ENCODE measurements at places on chromosomes 3 and 15. TPM values are rescaled to one million over a fixed set of nuclear protein-coding genes. Genes with fewer than 3 reads are reported as not detected.

DNA sequence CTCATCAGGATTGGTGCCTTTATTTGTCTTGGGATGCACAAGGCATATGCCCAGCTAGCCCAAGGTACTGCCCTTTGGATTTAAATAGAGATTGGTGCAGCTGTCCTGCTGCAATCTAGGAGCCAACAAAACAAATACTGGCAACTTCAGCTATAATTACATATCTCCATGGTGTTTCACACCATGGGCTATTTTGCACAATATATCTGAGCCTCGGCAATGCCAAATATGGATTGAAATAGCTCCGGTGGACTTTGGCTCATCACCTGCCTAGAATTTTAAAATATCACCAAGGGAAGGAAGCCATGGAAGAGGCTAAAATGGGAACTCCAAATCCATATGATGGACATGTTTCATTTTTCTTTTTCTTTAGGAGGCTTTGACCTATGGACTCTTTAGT is 367.8 kb upstream of the UMPS start:
- no peak for DNase-seq
- H3K27me3 ChIP-seq, result no peaks in the 10 kb centered on the region
- H3K36me3 ChIP-seq, result no peaks in the 10 kb centered on the region
- no peaks in the 10 kb centered on the region for H3K4me1 ChIP-seq
- no peak overlapping the region for H3K4me3 ChIP-seq

DNA sequence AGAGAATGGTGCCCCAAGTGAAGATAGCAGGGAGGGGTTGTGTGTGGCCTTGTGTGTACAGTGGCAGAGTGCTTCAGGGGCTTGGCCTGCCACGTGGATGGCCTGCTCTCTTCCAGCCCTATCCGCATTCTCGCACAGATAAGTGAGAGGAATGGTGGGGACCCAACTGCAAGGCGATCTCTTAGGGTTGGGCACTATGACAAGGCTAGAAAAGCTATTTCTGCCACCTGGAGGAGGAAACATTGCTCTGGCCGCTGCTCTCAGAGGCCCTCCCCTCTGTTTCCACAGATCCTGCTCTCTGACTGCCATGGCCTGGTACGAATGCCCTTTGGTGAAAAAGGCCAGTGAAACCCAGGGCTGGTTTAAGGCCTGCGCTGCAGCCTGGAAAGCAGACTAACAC is 20.6 kb downstream of the EEFSEC start:
- no peaks in the 10 kb centered on the region for H3K36me3 ChIP-seq
- no peak overlapping the region for H3K27ac ChIP-seq
- no peaks in the 10 kb centered on the region for H3K27me3 ChIP-seq
- no peak overlapping the region for H3K4me3 ChIP-seq

- H3K4me3 ChIP-seq, result peak overlapping the region; percentile 96
Observed at GRCh38 chr15:90101130-90101968, 919 bp downstream of the IDH2 start.

Gene CNTN4
- 5.7 TPM for total RNA-seq

- H3K4me1 ChIP-seq, result no peaks in the 10 kb centered on the region
- DNase-seq, result no peak
- no peaks in the 10 kb centered on the region for H3K36me3 ChIP-seq
Observed at GRCh38 chr15:83574345-83574744, 79.6 kb upstream of the ADAMTSL3 start.

Gene CD200R1
- total RNA-seq, result not detected

GRCh38 chr3:129937717-129938116 is 36.8 kb upstream of the TRH start:
- no peaks in the 10 kb centered on the region for H3K27me3 ChIP-seq
- no peaks in the 10 kb centered on the region for H3K36me3 ChIP-seq
- H3K4me3 ChIP-seq, result no peak overlapping the region
- no peak overlapping the region for H3K27ac ChIP-seq

GRCh38 chr3:50278880-50279224 is at the start of gene LSMEM2:
TSS of gene LSMEM2 (plus strand) at chr3:50279087. CDS start at chr3:50279114, 27 bp downstream.
- H3K36me3 ChIP-seq, result no peaks in the 10 kb centered on the region
- no peak within 1 kb of the TSS for H3K4me3 ChIP-seq
- no peak for DNase-seq
- H3K27me3 ChIP-seq, result no peaks in the 10 kb centered on the region

DNA sequence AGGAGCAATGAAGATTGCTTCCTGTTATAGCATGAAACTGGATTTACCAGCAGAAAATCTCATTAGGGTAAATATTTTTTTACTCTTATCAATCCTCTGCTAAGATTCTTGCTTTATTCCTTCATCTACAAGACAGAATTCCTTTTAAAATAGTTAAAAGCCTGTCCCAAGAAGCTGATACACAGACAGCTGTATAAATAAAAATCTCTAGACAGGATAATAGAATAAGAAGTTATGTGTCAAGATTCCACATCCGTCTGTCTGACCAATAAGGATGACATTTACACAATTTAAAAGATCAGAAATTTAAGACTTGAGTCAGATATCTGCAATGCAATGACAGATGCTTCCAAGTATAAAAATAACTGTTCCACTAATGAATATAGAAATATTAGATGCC is 57.6 kb downstream of the SSR3 start:
- H3K4me3 ChIP-seq, result no peak overlapping the region
- H3K27me3 ChIP-seq, result no peaks in the 10 kb centered on the region
- DNase-seq, result peak; percentile 74

GRCh38 chr3:78741066-78741645 is 1026.6 kb downstream of the ROBO1 start:
- DNase-seq, result no peak
- no peaks in the 10 kb centered on the region for H3K27me3 ChIP-seq
- peaks cover 42% of the 10 kb centered on the region for H3K4me1 ChIP-seq
- no peak overlapping the region for H3K4me3 ChIP-seq

- no peak overlapping the region for H3K27ac ChIP-seq
- no peaks in the 10 kb centered on the region for H3K4me1 ChIP-seq
- no peak overlapping the region for H3K4me3 ChIP-seq
- no peaks in the 10 kb centered on the region for H3K27me3 ChIP-seq
- DNase-seq, result no peak
Observed at GRCh38 chr3:134761213-134761612, 33.8 kb upstream of the EPHB1 start.

Gene FEZF2
- not detected for total RNA-seq

- no peaks in the 10 kb centered on the region for H3K36me3 ChIP-seq
- no peak for DNase-seq
- H3K27ac ChIP-seq, result no peak overlapping the region
- no peaks in the 10 kb centered on the region for H3K4me1 ChIP-seq
- H3K4me3 ChIP-seq, result no peak overlapping the region
Observed at GRCh38 chr3:128356822-128357221, 109.9 kb downstream of the DNAJB8 start.

DNA sequence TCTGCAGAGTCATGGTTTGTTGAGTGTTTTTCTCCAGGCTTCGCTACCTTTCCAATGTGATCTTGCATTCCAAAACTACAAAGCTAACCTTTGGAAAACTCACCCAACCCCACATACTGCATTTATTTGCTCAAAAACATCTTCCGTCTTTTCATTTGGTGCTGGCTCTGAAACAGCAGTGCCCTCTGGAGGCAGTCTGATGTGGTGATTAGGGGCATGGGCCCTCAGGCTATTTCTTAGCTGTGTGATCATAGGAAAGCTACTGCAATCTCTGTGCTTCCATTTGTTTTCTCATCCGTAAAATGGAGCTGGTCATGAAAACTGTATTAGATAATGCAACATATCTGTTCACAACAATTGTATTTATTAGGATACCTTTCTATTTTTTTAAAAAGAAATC is 47.0 kb downstream of the MTHFS start:
- H3K36me3 ChIP-seq, result no peaks in the 10 kb centered on the region
- H3K27me3 ChIP-seq, result no peaks in the 10 kb centered on the region
- no peak overlapping the region for H3K27ac ChIP-seq
- no peaks in the 10 kb centered on the region for H3K4me1 ChIP-seq
- DNase-seq, result peak; percentile 60

Gene WDR48
- total RNA-seq, result 19.2 TPM

GRCh38 chr3:161348796-161349400 is 22.4 kb downstream of the SPTSSB start:
- H3K27ac ChIP-seq, result no peak overlapping the region
- H3K27me3 ChIP-seq, result no peaks in the 10 kb centered on the region
- peak; percentile 24 for DNase-seq
- no peaks in the 10 kb centered on the region for H3K36me3 ChIP-seq
- no peak overlapping the region for H3K4me3 ChIP-seq
- no peaks in the 10 kb centered on the region for H3K4me1 ChIP-seq

DNA sequence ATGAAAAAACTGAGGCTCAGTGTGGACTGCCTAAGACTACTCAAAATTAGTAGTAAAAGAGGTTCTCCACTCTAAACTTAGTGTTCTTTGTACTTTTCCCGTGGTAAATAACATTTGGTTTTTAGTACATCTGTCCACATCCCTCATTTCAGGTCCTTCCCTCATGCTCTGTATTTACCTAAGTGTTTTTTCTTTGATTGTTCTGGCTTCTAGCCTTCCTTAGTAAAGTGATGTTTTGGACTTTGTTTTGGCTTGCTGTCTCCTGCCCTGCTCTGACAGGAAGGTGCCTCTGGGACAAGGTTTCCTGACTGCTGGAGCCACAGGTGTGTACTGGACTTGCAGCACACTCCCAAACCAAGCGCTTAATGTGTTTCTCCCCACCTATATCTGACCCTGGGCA is 29.9 kb upstream of the ALDH1A2 start:
- no peak overlapping the region for H3K4me3 ChIP-seq
- no peaks in the 10 kb centered on the region for H3K4me1 ChIP-seq
- no peak for DNase-seq
- H3K36me3 ChIP-seq, result no peaks in the 10 kb centered on the region
- no peak overlapping the region for H3K27ac ChIP-seq

GRCh38 chr15:92158426-92158825 is 235.3 kb upstream of the ST8SIA2 start:
- no peak for DNase-seq
- H3K36me3 ChIP-seq, result no peaks in the 10 kb centered on the region
- H3K27ac ChIP-seq, result no peak overlapping the region

Gene SELENOT
- 99.4 TPM for total RNA-seq

Gene SLC28A2
- not detected for total RNA-seq

DNA sequence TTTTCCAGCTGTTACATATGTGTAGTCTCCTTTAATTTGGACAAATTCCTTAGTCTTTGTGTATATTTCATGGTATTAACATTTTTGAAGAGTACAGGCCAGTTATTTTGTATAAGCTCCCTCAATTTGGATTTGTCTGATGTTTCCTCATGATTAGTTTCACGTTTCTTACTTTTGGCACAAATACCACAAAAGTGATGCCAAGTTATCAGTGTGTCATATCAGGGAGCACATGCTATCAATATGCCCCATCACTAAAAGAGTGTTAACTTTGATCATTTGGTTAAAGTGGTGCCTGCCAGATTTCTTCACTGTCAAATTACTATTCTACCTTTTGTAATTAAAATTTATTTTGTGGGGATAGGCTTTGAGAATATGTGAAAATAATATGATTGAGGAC is 14.6 kb downstream of the PCNP start:
- peaks cover 66% of the 10 kb centered on the region for H3K36me3 ChIP-seq
- H3K27ac ChIP-seq, result no peak overlapping the region
- H3K4me1 ChIP-seq, result no peaks in the 10 kb centered on the region

- peaks cover 6% of the 10 kb centered on the region for H3K4me1 ChIP-seq
- H3K4me3 ChIP-seq, result peak overlapping the region; percentile 92
- H3K27me3 ChIP-seq, result no peaks in the 10 kb centered on the region
- DNase-seq, result peak; percentile 12
- peak overlapping the region; percentile 99 for H3K27ac ChIP-seq
- peaks cover 42% of the 10 kb centered on the region for H3K36me3 ChIP-seq
Observed at GRCh38 chr15:78540871-78541743, 863 bp downstream of the PSMA4 start.

DNA sequence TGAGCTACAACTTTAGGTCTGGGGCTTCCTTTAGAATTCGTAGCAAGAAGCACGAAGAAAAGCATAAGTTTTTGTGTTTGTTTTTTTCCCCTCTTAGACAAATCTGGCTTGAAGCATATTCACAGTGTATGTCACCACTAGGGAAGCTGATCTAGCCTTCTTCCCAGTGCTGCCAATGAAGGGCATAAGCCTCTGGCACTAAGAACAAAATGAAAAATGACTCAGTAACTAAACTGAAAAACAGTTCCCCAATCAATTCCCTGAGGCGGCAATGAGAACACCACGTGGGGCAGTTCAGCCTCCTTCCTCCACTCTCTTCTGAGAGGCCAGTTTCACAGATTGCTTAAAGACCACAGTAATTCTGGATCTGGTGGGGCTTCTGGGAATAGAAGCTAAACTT is 338.1 kb downstream of the GAP43 start:
- no peak overlapping the region for H3K27ac ChIP-seq
- H3K36me3 ChIP-seq, result no peaks in the 10 kb centered on the region
- no peaks in the 10 kb centered on the region for H3K27me3 ChIP-seq
- no peak for DNase-seq
- H3K4me3 ChIP-seq, result no peak overlapping the region

Gene PODXL2
- total RNA-seq, result 35.9 TPM

Gene NRROS
- 0.92 TPM for total RNA-seq

Gene TGM4
- 0.09 TPM for total RNA-seq

Gene EIF4G1
- 475 TPM for total RNA-seq

DNA sequence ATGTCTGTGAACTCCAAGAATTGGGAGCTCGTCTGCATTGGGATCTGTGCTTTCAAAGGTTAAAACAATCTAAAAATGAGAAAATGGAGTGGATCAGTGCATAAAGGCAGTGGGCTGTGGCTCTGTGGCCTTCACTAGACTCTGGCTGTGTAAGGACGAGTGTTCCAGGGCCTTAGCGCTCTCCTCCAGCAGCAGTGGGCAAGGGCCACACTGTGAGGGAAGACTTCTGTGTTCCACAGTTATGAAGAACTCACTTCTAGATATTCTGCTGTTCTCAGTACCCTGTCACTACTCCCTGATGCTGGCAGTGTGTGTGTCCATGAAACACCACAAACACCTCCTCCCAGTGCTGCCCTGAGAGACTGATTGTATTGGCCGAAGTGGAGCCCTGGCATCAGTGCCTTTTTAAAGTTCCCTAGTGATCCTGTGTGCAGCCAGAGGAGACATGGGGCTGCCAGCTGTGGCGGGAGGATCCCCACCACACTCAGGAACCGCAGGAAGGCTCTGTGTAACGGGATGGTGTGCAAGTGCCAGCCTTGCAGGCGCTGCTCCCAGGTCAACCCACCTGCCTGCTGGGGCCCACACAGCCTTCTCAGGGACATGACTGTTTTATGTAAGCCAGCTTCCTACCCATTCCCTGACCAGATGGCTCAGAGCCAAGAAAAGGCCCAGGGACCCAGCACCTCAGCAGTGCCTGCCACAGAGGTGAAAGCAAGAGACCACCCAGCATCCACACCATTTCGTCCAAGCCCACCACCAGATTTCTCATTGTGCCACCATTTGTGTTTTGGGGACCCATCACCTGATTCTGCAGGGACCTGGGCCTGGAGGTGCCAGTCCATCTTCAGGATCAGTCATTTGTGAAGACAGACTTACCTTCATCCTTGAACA is 40.4 kb downstream of the ABTB1 start:
- no peaks in the 10 kb centered on the region for H3K36me3 ChIP-seq
- H3K27ac ChIP-seq, result no peak overlapping the region
- no peaks in the 10 kb centered on the region for H3K4me1 ChIP-seq
- no peak for DNase-seq
- no peaks in the 10 kb centered on the region for H3K27me3 ChIP-seq
